CD4-positive, alpha-beta memory T cell (primary cell): ENCODE measurements at places on chromosomes 16 and 17. TPM values are rescaled to one million over a fixed set of nuclear protein-coding genes. Genes with fewer than 3 reads are reported as not detected.
A peak's percentile ranks its signal among the peaks of the same experiment; 100 is the strongest.

DNA sequence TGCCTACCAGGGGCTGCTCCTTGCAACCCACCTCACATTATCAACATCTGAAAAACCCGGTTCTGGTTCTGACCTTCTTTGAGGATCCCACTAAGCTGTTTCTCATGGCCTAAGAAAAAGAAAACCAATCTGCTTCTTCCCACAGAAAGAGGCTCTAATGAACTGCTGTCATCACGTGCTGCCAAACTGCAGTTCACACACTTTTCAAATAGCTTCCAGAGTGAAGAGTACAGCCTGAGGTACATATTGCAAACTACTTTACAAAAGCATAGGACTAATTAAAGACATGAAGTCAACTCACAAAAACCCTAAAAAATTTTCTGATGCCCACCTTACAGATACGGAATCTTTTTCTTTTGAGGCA, 36.7 kb downstream of the SMG6 start:
- peaks cover 79% of the 10 kb centered on the region for H3K4me1 ChIP-seq
- H3K27ac ChIP-seq = peak overlapping the region; percentile 87
- no peak for DNase-seq
- no peaks in the 10 kb centered on the region for H3K27me3 ChIP-seq

DNA sequence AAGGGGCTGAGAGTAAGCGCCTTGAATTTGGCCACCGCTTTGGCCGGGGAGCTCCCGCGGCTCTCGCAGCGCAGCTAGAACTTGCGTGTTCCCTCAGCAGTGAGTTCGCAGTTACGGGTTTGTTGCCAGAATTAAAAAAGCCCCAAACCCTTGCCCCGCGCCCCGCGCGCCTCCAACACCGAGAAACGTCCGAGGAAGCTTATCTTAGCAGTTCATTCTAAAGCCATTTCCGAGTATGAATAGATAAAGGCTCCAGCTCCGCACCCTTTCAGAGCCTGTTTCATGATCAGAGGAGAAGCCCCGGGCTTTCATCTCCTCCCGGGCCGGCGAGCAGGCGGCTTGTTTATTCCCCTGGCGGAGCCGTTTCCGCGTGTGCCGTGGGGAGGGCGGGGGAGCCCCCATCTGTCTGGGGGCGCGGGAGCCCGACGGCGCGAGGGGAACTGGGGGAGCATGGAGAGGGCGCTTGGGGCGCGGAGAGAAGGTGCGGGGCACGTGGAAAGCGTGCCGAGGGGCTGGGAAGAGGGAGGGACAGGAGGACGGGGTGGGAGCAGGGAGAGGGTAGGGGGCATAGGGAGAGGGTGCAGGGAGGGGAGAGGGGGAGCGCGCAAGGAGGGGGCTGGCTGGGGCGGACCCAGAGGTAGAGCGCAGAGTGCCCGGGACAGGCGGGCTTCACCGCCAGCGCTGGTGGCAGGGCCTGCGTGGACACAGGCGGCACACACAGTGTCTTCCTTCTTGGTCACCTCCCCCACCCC, 9.9 kb downstream of the TBX4 start:
- peaks cover 11% of the 10 kb centered on the region for H3K27me3 ChIP-seq
- H3K4me3 ChIP-seq = no peak overlapping the region
- H3K4me1 ChIP-seq = peaks cover 19% of the 10 kb centered on the region
- H3K36me3 ChIP-seq = no peaks in the 10 kb centered on the region

GRCh38 chr16:65958086-65958485, 408.4 kb upstream of the CDH5 start:
- no peak overlapping the region for H3K27ac ChIP-seq
- no peak overlapping the region for H3K4me3 ChIP-seq

DNA sequence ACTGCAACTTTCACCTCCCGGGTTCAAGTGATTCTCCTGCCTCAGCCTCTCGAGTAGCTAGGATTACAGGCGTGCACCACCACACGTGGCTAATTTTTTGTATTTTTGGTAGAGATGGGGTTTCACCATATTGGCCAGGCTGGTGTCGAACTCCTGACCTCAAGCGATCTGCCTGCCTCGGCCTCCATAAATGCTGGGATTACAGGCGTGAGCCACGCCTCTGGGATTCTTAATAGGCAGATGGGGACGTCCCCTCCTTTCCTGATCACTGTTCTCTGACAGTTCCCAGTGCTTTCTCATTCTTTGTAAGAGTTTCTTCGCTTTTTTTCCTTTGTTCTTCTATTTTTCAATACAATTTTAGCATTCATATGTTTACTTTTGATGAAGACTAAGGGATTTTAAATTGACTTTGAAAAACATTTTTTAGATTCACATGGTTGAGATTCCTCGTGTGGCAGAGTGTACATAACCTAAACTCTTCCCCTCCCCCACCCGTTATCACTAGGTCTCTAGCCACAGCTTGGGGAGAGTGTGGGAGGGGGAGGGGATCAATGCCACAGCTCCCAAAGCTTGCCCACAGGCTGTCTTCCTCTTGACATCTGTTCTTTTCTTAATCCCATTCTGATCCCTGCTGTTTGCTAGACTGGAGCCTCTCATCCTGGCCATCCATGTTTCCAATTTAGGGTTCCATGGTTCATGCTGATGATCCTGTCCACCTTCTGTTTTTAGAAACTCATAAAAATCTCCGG, 11.0 kb downstream of the ADORA2B start:
- no peak overlapping the region for H3K4me3 ChIP-seq
- H3K27ac ChIP-seq = no peak overlapping the region
- no peaks in the 10 kb centered on the region for H3K36me3 ChIP-seq
- no peak for DNase-seq

DNA sequence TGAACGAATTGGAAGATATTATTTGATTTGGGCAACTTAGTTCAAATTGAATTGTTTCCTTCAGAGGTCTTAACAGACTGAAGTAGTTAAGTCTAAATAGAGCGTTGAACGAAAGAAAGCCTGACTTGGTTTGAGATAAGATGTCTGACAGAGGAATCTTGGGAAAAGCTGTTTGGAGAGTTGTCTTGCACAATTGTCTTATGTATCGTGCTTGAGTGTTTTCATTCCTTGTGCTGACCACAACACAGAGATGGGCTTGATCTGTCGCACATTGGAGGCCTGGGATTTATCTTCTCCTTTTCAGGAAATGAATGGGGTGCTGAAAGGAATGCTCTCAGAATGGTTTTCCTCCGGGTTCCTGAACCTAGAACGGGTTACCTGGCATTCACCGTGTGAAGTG, 7.8 kb downstream of the MLYCD start:
- no peaks in the 10 kb centered on the region for H3K4me1 ChIP-seq
- H3K4me3 ChIP-seq = no peak overlapping the region
- H3K36me3 ChIP-seq = peaks cover 13% of the 10 kb centered on the region
- no peak for DNase-seq
- no peaks in the 10 kb centered on the region for H3K27me3 ChIP-seq
- H3K27ac ChIP-seq = no peak overlapping the region

DNA sequence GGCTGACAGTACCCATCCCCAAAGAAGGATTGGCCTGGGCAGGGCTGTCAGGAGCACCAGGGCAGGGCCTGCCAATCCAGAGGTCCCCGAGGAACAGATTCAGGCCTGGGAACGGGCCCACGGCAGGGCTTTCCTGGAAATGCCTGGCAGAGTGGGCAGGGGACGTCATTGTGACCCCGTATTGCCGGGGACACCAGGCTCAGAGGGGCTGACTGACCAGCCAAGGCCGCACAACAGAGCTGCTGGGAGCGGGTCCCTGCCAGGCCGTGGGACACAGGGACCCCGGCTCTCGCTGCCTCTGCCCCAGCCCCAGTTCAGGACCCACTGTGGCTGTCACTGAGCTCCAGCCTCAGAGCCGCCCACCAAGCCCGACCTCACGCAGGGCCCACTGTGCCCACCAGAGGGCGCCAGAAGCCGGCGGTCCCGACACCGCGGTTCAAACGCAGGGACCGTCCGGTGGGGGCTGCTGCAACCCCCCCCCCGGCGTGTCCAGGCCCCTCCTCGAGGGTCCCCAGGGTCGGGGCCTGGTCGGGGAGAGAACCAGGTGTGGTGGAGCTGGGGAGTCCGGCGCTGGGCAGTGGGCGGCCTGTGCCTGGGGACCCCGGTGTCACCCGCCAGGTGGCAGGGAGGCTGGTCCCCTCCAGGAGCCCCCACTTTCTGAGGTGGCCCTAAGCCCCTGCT, 15.2 kb upstream of the SSTR5 start:
- no peaks in the 10 kb centered on the region for H3K27me3 ChIP-seq
- H3K4me1 ChIP-seq = no peaks in the 10 kb centered on the region
- H3K4me3 ChIP-seq = no peak overlapping the region
- H3K36me3 ChIP-seq = no peaks in the 10 kb centered on the region
- no peak overlapping the region for H3K27ac ChIP-seq

GRCh38 chr16:75061669-75062068, 54.9 kb downstream of the LDHD start:
- no peak for DNase-seq
- H3K36me3 ChIP-seq = no peaks in the 10 kb centered on the region
- H3K27ac ChIP-seq = no peak overlapping the region
- peaks cover 33% of the 10 kb centered on the region for H3K4me1 ChIP-seq
- no peak overlapping the region for H3K4me3 ChIP-seq

DNA sequence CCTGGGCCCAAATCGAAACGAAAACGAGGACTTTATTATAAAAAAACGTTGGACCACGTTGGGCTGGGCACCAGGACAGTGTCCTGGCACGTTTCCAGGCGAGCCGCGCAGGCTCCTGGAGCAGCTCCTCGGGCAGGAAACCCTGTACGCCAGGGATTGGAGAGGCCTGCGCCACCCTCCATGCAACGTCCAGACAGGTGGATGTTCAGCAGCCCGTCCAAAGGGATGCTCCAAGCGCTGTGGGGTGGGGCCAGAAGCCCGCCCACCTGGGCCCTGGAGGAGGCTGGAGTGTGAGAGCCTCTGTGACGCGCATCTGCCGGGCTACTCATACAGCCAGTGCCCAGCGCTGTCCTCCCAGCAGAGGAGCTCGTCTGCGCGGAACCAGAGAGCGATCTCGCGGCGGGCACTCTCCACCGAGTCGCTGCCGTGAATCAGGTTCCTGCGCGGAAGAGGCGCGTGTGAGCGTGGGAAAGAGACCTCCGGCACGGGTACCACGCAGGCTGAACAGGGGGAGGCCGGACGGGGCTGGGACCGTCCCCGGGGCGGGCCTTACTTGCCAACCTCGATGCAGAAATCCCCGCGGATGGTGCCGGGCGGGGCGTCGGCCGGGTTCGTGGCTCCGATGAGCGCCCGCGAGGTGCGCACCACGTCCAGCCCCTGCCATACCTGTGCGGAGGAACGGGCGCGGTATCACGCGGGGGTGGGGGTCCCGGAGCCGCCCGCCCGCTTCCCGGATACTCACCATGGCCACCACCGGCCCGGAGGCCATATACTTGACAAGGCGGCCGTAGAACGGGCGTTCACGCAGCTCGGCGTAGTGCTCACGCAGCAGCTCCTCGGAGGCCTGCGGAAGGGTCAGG, 785 bp downstream of the NME3 start:
- H3K36me3 ChIP-seq = no peaks in the 10 kb centered on the region
- H3K4me1 ChIP-seq = peaks cover 29% of the 10 kb centered on the region
- DNase-seq = peak; percentile 48
- H3K27me3 ChIP-seq = no peaks in the 10 kb centered on the region
- peak overlapping the region; percentile 45 for H3K4me3 ChIP-seq

DNA sequence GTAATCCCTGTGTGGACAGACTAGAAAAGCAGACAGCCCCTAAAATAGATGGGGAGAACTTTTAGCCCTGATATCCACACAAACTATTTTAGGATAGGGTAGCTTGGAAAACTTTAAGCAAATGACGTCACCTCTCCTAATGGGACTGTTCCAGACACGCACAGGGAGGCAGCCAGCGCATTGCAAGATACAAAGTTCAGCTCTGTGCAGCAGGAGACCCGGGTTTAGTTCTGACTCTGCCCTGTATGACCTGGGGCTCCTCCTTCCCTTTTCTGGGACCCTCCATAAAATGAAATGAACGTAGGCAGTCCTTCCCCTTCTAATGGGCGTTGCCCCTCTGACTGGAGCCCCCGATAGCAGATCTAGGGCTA, 6.3 kb downstream of the ZNF689 start:
- H3K4me3 ChIP-seq = no peak overlapping the region
- H3K36me3 ChIP-seq = peaks cover 35% of the 10 kb centered on the region
- no peak for DNase-seq
- H3K27me3 ChIP-seq = no peaks in the 10 kb centered on the region

GRCh38 chr17:72618001-72618509, 474.4 kb downstream of the SLC39A11 start:
- no peaks in the 10 kb centered on the region for H3K36me3 ChIP-seq
- H3K4me3 ChIP-seq = peak overlapping the region; percentile 39
- H3K27me3 ChIP-seq = no peaks in the 10 kb centered on the region
- H3K4me1 ChIP-seq = peaks cover 24% of the 10 kb centered on the region
- H3K27ac ChIP-seq = peak overlapping the region; percentile 51

DNA sequence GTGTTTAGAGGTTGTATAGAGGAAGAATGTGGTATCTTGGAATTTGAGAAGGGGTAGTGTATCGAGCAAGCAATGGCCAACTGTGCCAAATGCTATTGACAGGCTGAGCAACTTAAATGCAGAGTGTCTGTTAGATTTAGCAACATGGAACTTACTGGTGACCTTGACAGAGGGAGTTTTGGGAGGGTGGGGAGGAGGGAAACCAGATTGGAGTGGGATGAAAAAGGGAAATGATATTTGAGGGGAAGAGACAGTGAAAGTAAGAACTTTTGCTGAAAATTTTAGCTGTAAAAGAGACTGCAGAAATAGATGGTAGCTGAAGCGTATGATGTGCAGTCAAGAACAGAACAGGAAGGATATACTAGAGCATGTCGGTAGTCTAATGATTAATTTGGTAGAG, 1.1 kb downstream of the LRRC36 start:
- H3K36me3 ChIP-seq = no peaks in the 10 kb centered on the region
- no peak overlapping the region for H3K27ac ChIP-seq
- peaks cover 6% of the 10 kb centered on the region for H3K4me1 ChIP-seq
- peaks cover 19% of the 10 kb centered on the region for H3K27me3 ChIP-seq

DNA sequence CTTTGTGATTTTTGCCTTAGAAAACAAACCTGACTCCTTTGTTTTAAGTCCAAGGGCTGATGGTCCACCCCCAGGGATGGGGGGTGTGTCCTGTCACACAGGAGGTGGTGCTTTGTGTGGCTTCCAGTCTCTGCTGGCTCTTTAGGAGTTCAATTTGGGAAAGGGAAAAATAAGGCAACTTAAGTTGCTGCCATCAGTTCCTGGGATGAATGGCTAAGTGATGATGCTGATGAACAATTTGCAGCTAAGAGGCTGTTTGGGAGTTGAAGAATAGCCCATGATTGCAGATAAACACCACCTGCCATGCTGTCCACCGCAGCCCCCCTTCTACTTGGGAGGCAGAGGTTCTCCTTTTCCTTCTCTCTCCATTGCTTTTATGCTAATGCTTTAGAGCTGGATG, 40.2 kb downstream of the ARL4D start:
- H3K4me3 ChIP-seq = no peak overlapping the region
- DNase-seq = no peak
- no peak overlapping the region for H3K27ac ChIP-seq
- H3K4me1 ChIP-seq = no peaks in the 10 kb centered on the region
- no peaks in the 10 kb centered on the region for H3K27me3 ChIP-seq
- no peaks in the 10 kb centered on the region for H3K36me3 ChIP-seq

Gene ZNF469
- polyA plus RNA-seq = not detected

Gene NXPH3
- not detected for polyA plus RNA-seq

Gene C16orf96
- polyA plus RNA-seq = not detected

Gene KRT20
- not detected for polyA plus RNA-seq

Gene SYCE1L
- polyA plus RNA-seq = 5.4 TPM

Gene ABCC11
- 0.07 TPM for polyA plus RNA-seq

Gene TLCD2
- polyA plus RNA-seq = not detected

Gene CPHXL2
- not detected for polyA plus RNA-seq
